ENCODE measurements at places on chromosomes 1 and 21. TPM values are rescaled to one million over a fixed set of nuclear protein-coding genes. Genes with fewer than 3 reads are reported as not detected.

LPAR3 gene
- 10.2 TPM for total RNA-seq

E2F2 gene
- total RNA-seq, result not detected

TCP10L gene
- total RNA-seq, result not detected

FAM110D gene
- 0.08 TPM for total RNA-seq

MEAF6 gene
- total RNA-seq, result 25.0 TPM

HSD3B1 gene
- not detected for total RNA-seq

PROX1 gene
- under 0.01 TPM for total RNA-seq

RHD gene
- not detected for total RNA-seq

SIKE1 gene
- total RNA-seq, result 78.4 TPM

VANGL2 gene
- 1.7 TPM for total RNA-seq

ACTN2 gene
- 0.12 TPM for total RNA-seq

DIRAS3 gene
- 3.8 TPM for total RNA-seq

COL9A2 gene
- total RNA-seq, result 0.59 TPM

Measured in smooth muscle cell of the coronary artery (primary cell).